ENCODE measurements at places on chromosomes 5 and 9.
A peak's percentile ranks its signal among the peaks of the same experiment; 100 is the strongest.

DNA sequence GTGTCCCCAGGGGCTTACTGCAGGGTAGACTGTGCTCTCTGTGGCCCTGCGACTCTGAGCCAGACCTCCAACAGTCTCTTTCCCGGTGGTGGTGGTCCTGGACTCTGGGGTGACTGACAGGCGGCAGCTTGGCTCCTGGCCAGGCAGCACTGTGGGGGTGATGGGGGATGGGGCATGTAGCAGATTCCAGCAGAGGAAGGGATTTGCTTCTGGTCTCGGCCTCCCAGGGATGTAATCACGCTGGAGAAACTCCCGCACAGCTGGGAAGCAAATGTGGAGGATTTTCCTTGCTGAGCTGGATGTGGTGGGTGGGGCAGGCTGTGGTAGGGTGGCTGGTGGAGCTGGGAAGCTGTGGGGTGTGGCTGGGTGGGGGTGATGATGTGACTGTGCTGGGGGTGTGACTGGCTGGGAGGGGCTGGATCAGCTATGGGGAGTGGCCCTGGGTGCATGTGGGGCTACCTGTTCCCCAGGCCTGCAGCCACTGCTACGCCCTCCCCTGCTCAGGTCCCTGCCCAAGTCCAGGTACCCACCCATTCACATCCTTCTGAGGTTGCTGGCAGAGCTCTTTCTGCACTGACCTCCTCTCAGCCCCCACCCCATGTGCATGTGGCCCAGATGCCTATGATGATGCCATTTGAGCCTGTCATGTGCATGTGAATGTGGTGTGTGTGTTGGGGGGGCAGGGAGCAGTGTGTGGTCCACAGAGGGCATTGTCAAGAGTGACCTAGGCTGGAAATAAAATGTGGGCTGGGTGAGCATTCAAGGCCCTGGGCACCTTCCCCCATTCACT is 3.8 kb downstream of the NDST1 start:
- no peak for DNase-seq

GRCh38 chr9:130639866-130640555 is 24.4 kb upstream of the PRDM12 start:
- DNase-seq = no peak

DNA sequence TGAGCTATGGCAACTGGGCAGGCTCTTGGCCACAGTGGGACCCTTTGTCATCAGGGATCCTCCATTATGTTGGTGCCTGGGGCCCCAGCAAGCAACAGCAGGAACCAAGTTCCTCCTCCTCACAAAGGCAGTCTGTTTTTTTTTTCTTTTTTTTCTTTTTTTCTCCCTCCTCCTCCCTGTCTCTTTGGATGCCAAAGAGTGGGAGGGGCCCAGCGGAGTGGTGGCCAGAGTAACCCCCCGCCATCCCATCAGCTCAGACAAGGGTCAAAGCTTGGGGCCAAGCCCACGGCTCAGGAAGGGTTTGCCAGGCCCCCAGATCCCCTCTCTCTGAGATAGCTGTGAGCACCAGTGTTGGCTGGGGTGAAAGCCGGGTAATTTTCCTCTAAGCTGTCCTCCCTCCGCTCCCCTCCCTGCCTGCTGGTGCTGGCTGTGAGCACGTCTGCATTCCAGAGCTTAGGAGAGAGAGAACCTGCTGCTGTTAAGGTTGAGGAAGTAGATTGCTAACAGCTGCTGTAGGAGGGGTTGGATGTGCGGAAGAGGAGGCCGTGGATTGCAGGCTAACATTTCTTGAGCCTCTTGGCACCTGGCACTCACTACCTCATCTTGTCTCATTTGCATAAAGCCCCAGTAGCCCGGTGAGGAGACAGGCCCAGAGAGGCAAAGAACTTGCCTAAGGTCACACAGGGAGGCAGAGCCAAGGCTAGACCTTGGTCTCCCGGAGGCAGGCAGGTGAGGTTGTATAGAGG is 21.2 kb downstream of the GSN start:
- no peak for DNase-seq

DNA sequence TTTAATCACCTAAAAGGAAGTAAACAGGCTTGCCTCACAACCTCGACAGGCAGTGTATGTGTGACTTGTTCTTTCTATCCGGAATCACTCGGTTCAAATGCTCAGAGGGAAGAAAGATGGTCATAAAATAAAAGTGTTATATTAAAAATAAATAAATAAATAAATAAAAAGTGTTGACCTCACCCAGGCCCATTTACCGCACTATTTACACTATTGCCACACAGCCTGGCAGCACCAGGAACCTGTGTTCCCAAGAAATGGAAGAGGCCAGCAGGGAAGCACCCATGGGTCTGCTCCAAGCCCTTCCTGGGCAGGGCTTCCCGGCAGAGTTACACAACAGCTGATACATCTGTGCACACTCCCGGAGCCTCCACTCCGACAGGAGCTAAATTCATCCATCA is 127.9 kb downstream of the EFNA5 start:
- DNase-seq = no peak

- no peak for DNase-seq
These were observed 79.9 kb downstream of the ACER2 start for GRCh38 chr9:19488721-19489120.

DNA sequence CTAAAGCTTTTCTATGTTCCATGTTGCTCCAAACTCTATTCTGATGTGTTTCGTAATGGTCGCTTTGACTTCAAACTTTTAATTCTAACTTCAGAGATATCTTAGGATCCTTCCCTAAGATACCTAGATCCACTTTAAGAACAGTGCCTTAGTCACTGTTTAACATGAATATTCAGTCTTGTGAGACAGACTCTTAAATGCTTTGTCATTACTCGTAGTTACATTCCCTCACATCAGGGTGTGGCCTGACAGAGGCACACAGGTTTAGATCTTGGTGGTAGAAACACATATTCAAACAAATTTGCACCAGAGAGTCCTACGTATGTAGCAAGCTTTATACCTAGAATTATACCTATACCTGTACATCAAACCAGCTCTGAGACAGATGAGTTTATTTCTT is 687.0 kb upstream of the C9orf72 start:
- no peak for DNase-seq

- no peak for DNase-seq
These were observed 239.7 kb downstream of the PIK3R1 start for GRCh38 chr5:68455216-68455615.

- no peak for DNase-seq
These were observed 160.6 kb downstream of the COL23A1 start for GRCh38 chr5:178429491-178430185.

DNA sequence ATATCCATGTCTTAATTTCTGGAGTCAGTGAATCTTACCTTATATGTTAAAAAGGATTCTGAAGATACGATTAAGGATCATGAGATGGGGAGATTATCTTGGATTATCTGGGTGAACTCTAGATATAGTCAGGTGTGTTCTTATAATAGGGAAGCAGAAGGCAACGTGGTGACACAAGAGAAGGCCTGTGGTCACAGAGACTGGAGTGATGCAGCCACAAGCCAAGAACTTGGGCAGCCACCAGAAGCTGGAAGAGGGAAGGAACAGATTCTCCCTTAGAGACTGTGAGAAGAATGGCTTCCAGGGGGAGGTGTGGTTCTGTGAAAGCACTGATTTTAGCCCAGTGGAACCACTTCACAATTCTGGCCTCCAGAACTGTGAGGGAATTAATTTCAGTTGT is 177.4 kb downstream of the ELAVL2 start:
- no peak for DNase-seq

- DNase-seq = peak; percentile 39
These were observed 34.7 kb downstream of the LHX3 start for GRCh38 chr9:136170006-136170901.
